Ammon's horn (tissue), 1 donor: ENCODE measurements at places on chromosomes 4 and X.

GRCh38 chr4:126404549-126404948 is 1089.8 kb downstream of the FAT4 start:
- no peak for DNase-seq

GRCh38 chrX:70013466-70014381 is 36.0 kb downstream of the AWAT2 start:
- no peak for DNase-seq

- DNase-seq, result no peak
Observed at GRCh38 chrX:85930099-85930498, 117.3 kb downstream of the CHM start.

DNA sequence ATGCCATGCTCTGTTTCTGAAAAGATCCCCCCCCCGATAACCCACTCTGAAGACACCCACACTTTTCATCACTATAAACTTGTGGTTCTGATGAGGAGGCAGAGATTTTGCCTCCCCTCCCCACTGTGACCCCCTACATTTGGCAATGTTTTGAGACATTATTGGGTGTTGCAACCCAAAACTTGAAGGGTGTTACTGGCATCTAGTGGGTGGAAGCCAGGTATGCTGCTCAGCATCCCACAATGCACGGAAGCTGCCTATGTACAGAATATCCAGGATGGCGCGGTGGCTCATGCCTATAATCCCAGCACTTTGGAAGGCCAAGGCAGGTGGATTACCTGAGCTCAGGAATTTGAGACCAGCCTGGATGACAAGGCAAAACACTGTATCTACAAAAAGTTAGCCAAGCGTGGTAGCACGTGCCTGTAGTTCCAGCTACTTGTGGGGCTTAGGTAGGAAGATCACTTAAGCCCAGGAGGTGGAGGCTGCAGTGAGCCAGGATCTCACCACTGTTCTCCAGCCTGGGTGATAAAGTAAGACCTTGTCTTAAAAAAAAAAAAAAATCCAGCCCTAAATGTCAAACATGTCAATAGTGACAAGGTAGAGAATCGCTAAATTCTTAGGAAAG is 87.3 kb downstream of the SCD5 start:
- DNase-seq, result no peak

DNA sequence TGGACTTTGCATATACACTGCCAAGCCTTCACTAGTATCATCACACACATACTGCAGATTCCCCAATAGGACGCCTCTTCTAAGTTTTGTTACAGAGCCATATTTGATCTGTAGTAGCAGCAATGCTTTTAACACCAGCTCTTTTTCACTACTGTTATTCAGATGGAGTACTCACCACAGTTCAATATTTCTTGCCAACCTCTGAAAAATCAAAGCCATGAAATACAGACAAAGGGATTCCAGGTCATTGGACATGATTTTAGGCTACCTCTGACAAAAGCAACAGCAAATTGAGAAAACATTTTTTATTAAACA is 390.7 kb upstream of the ADGRL3 start:
- no peak for DNase-seq

DNA sequence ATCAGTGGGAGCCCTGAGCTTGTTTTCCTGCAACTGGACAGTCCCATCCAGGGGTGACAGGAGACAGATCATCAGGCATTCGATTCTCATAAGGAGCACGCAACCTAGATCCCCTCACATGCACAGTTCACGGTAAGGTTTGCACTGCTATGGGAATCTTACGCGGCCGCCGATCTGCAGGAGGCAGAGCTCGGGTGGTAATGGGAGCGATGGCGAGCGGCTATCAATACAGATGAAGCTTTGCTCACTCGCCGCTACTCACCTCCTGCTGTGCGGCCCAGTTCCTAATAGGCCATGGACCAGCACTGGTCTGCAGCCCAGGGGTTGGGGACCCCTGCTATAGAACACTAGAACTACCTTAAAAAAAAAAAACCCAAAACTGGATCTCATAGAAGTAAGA is 45.4 kb downstream of the ARSD start:
- DNase-seq, result no peak

DNA sequence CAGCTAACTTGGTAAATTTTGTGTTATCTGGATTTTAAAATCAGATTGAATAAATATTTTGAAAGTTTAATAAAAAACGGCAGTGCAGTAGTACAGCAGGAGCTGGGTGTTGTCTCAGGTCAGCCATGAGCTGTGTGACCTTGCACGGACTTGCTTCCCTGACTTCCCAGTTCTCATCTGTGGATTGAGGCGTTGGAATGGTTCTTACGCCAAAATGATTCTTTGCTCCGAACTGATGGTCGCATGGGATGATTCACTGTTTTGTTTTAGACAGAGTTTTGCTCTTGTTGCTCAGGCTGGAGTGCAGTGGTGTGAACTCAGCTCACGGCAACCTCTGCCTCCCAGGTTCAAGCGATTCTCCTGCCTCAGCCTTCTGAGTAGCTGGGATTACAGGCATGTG is 45.0 kb downstream of the RGS12 start:
- no peak for DNase-seq

- no peak for DNase-seq
Observed at GRCh38 chrX:2487366-2487765, 13.4 kb downstream of the DHRSX start.

DNA sequence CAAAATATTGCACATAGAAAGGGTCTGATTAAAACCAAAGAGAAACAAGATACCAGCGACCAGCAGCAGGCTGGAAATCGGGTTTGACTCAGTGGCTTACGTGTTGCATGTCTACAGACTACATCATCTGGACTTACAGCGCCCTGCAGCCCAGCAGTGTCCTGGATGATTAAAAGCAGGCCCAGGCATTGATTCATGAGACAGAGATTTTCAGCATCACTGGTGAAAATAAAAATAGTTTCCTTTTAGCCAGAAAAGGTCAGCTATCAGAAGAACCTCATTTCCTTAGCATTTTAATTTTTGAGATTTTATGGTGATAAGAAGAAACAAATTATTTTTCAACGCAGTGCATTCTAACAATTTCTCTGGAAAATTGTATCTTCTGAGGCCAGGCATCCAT is 190.6 kb downstream of the PTTG2 start:
- DNase-seq, result no peak

GRCh38 chr4:53705151-53705764 is 114.0 kb upstream of the LNX1 start:
- no peak for DNase-seq

DNA sequence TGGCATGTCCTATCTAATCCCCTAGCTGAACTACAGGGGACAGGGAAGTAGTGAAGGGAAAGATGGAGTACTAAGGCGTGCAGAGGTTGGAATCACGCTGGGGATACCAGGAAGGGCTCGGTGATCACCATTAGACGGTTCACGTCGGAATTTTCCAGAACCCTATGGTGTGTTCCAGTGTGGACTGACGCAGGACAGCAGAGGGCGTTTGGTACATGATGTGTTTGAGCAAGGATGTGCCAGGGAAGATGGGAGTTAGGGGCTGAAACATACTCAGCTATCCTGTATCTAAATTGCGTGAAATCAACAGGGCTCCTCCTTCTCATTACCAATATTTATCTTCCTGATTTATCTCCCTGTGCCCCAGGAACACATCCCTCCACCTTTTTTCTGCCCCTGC is 33.7 kb downstream of the PRPS2 start:
- no peak for DNase-seq

- no peak for DNase-seq
Observed at GRCh38 chr4:21012851-21013331, 312.6 kb downstream of the PACRGL start.

DNA sequence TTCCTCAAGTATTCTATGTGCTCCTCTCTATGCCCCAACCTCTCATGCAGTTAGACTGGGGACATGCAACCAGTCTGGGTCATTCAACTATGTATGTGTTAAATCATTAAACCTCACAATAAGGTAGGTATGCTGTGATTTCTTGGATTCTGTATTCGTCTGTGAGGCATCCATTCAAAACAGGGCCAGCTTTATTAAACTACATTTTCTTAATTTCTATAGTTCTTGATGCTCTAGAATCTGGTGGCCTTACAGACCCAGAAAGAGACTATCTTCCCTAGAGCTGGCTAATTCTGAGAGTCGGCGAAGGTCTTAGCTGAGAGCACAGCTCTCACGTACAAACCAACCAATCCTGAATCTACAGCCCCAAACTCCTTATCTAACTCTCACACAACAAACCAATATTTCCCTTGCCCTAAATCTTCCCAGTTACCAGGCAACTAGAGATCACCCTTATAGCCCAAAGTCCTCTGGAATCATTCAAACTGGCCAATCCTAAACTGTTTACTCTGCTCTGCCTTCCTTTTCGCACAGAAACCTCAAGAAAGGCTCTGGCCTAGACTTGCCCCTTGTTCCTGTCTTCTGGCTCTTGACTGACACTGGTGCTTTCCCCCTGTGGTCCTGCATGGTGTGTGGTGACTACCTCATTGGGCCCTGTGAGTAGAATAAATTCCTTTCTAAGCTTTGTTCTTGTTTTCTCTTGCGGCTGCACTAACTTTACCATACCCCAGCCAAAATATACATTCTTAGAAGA is 203.5 kb upstream of the TET2 start:
- no peak for DNase-seq
